ENCODE measurements at places on chromosomes 6 and 20.

DNA sequence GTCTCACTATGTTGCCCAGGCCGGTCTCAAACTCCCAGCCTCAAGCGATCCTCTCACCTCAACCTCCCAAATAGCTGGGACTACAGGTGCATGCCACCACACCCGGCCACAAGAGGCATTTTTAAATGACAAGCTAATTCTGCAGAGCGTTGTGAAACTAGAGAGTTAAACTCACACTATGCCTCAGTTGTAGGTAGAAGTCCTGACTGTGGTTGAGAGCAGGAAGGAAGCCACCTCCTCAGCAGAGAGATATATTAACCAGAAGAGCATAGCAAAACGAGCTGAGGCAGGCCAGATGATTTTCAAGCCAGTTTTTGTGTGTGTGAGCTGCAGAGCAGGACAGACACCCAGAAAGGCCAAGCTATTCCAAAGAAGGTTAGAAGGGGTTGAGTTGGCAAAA, 150.3 kb downstream of the MBOAT1 start:
- DNase-seq: no peak

DNA sequence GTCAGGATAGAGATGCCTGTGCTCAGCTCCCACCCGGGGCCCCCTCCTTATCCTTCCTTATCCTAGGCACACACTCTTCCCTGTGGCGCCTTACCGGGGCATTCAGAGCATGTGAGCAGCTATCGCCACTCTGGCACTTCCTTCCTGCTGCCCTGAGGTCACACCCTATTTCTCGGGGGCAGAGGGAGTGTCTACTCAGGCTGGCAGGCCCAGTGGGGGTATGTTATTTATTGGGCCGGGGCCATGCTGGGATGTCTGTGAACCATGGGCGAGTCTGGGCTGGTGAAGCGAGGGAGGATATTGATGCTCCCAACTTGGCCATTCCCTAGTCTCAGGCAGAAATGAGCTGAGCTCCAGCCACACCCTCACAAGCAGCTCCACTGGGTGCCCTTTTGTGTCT, 3.9 kb upstream of the LY6G6D start:
- DNase-seq: no peak

DNA sequence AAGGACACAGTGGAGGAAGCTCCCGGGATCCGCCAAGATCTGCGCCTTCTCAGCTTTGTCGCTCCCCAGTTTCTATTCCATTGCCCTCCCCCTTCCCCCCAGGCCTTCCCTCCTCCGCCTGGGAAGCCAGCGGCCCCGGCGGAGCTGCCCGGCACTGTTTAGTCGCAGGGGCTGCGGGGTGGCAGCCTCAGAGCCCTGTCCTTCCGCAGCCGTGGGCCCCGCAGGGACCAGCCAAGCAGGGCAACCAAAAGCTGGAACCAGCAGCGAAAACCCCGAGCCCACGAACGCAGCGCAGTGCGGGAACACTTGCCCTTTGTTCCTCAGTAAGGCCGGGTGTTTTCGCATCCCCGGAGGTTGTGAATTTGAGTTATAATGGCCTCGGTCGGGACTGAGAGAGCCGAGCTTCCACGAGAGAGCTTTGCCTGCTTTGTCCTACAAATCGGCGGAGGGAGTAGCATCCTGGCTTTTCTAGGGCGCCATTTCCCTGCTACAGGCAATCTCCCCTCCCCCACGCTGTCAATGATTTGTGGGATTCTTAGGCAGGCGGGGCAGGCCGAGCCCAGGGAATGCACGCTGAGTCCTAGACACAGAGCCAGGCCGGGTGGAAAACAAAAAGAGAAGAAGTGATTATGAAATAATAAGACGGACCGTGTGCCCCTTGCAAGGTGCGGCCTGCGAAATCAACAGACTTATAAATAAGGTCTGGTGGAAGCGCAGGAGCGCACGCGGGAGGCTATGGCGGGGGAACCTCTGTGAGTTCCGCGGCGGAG, 4.0 kb upstream of the TUBB2B start:
- DNase-seq: no peak

- no peak for DNase-seq
Observed at GRCh38 chr6:19538096-19538495, 299.1 kb upstream of the ID4 start.

- DNase-seq: no peak
Observed at GRCh38 chr6:126682440-126682839, 342.5 kb downstream of the CENPW start.

DNA sequence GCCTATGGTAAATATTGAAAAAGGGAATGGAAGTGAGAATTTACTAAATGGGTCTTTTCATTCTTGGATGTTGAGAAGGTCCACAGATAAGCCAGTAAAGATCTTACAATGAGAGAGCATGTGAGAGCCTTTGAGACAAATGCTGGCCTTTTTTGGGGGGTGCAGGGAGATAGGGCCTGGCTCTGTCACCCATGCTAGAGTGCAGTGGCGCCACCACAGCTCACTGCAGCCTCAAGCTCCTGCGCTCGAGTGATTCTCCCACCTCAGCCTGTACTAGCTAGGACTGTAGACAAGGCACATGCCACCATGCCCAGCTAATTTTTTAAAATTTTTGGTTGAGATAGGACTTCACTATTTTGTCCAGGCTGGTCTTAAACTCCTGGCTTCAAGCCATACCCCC, 63.2 kb upstream of the TMEM181 start:
- no peak for DNase-seq

- DNase-seq: no peak
Observed at GRCh38 chr6:137399881-137400443, 94.2 kb downstream of the OLIG3 start.

DNA sequence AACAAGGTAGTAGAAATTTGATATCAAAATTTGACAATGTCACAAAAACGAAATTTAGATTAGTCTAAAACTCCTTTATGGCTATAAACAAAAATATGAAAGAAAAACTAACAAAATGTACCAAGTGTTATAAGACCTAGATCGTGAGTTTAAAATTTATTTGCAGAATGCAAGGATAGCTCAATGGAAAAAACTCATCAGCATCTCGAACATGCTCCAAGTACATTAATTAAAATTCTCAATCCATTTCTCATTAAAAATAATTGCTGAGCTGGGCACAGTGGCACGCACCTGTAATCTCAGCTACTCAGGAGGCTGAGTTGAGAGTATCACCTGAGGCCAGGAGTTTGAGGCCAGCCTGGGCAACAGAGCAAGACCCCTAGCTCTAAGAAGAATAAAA, 70.8 kb downstream of the MAP3K5 start:
- DNase-seq: no peak

GRCh38 chr20:63499338-63499969, 571 bp upstream of the EEF1A2 start:
- DNase-seq: no peak

- no peak for DNase-seq
Observed at GRCh38 chr6:108755257-108756240, 92.7 kb upstream of the ARMC2 start.

GRCh38 chr6:6816716-6817115, 228.2 kb downstream of the LY86 start:
- no peak for DNase-seq

- DNase-seq: peak; percentile 33
Observed at GRCh38 chr6:116253505-116254296, at the start of gene TSPYL4. TSS of gene TSPYL4 (minus strand) at chr6:116254075. CDS start at chr6:116254008, 67 bp downstream.

- no peak for DNase-seq
Observed at GRCh38 chr6:136982928-136983327, 60.8 kb downstream of the SLC35D3 start.

- DNase-seq: no peak
Observed at GRCh38 chr6:78700991-78701390, 166.4 kb upstream of the IRAK1BP1 start.

DNA sequence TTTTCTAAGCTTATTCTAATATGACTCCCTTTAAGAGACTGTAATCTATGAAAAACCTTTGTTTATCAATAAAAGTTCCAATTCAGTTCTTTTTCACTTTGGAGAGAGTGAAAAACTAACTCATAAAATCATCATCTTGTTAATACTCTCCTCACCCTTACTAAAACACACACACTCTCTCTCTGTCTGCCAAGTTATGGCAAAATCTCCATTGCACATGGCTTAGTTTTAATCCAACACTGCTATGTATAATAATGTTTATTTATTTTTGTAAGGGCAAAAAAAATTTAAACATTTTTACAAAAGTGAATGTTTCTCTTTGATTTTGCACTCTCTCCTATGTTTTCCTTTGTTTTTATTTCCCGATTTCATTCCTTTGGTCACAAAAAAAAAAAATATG, 253.2 kb downstream of the BMP7 start:
- no peak for DNase-seq

DNA sequence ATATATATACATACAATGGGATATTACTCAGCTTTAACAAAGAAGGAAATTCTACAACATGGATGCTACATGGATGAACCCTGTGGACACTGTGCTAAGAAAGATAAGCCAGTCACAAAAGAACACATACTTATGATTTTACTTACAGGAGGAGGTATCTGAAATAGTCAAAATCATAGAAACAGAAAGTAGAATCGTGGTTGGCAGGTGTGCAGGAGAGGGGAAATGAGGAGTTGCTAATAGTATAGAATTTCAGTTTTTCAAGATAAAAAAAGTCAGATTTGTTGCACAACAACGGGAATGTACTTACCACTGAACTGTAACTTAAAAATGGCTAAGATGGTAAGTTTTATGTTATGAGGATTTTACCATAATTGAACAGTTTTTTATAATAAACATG, 706.3 kb downstream of the TFAP2A start:
- no peak for DNase-seq

- no peak for DNase-seq
Observed at GRCh38 chr6:169967687-169968086, 216.3 kb downstream of the ERMARD start.

All from 8988T (cell line).